ENCODE measurements at places on chromosomes 16 and 17.
A peak's percentile ranks its signal among the peaks of the same experiment; 100 is the strongest.

GRCh38 chr16:47342055-47342454 is 118.8 kb downstream of the ITFG1 start:
- DNase-seq: no peak

- no peak for DNase-seq
Measured at GRCh38 chr16:72188541-72188940, 16.6 kb upstream of the PMFBP1 start.

DNA sequence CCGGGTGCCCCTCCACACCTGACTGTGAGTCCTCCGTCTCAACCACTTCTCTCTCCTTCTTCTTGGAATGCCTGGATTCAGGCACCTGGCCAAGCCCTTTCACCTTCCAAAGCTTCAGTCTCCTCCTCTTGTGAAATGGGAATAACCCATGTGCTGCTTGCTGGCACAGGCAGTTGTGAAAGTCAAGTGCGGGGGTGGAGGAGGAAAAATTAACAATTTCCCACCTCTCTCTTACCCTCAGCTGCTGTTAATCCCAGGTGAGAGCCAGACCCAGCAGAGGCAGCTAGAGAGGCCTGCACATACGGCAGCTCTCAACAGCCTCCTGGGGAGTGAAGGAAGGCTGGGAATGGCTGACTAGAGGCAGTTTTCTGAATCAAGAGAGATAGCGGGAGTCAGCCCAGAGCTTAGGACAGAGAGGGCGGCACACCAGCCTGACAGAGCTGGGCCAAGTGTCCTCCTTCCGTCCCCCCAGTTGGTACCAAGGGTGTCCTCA is 77.9 kb upstream of the LGALS9 start:
- no peak for DNase-seq

GRCh38 chr17:42819939-42820535 is 4.0 kb downstream of the BECN1 start:
- peak; percentile 78 for DNase-seq

- DNase-seq: no peak
Measured at GRCh38 chr16:3841729-3842508, 38.6 kb downstream of the CREBBP start.

DNA sequence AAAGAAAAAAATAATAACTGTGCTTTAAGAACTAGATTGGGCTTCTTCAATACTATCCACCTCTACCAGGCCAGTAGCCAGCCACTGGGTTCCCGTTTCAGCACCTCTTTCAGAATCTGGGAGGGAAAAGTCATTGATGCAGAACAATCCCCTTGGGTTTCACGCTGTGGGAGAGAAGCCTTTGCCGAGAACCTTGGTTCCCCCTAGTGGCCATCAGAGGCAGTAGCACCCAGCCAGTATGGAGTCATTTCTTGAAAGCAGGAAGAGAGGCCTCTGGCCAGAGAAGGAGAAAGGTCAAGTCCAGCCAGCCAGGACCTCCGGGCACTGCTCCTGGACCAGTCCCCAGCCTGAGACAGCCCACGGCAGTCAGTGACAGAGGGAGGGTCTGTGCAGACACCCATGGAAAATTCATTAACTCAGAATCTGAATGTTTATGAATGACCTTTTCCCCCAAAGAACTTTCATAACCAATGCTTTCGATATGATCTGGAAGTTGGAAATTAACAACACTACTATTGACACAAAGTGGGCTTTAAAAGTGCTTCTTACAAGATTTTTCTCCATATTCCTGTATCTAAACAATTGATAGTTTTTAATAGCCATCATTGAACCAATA is 51.2 kb upstream of the CDH5 start:
- peak; percentile 88 for DNase-seq

- DNase-seq: no peak
Measured at GRCh38 chr16:74749291-74750055, 25.1 kb downstream of the FA2H start.

DNA sequence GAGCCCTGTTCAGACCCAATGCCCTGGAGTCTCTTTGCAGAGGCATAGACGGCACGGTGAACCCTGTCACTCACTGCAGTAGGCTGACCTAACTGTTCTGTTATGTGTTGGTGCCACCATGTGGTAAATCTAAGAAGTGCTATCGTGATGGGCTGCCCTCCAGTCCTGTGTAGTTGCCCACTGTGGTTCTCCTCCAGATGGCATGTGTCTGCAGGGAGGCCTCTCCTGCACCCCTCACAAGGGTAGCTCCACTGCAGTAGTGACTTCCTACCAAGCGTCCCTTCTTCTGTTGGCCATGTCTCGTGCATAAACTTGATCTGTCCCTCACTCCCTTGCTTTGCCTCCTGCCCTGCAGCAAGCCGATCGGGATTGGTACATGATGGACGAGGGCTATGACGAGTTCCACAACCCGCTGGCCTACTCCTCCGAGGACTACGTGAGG is 5.8 kb downstream of the DHX38 start:
- DNase-seq: peak; percentile 78

DNA sequence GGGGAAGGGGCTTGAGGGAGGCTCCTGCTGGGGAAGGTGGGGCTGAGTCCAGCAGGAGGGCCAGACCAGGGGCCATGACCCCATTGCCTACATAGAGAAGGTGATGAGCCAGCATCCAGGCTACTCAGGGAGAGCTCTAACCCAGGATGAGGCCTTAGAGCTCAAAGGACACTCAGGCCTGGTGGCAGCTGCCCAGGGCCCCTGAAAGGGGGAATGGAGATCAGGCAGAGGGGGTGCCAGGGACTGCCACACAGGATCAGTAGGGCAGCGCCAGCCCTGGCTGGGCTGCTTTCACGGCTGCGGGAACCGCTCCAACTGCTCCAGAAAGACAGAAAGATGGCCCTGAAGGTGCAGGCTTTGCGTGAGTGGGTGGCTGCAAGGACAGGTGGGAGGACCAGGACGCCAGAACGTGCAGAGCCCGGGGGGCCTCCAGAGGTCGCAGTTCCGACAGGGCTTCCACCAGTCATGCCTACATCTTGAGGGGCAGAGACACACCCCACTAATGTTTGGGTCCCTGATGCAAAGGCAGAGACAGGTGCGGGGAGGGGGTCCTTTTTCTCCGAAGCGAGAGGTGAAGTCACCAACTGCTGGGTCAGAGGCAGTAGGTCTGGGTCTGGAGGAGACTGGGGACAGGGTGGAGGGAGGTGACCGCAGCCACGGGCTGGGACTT is 882 bp upstream of the ATP6V0C start:
- DNase-seq: peak; percentile 63

DNA sequence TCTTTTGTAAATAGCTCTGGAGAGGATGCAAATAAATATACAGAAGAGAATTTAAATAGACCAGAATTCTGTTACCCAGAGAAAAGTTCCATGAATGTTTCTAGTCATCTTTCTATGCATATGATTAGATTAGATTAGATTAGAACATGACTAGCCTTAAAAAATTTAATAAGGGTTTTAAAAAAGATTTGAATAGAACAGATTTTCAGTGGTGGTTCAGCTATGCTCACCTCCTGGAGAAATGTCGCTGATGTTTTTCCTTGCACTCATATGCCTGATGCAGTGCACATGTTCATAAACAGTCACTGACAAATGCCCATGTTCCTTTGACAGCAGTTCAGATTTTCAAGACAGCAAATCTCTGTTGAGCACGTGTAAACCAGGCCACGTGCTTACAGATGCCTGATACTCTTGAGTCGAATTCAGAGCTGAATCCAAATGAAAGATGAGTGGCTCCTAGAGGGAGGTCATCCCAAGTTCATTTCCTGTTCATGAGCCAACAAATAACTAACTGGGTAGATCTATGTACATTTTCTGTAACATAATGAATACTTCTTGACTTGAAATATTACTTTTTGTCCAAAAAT is 19.9 kb upstream of the RAB11FIP4 start:
- DNase-seq: no peak

DNA sequence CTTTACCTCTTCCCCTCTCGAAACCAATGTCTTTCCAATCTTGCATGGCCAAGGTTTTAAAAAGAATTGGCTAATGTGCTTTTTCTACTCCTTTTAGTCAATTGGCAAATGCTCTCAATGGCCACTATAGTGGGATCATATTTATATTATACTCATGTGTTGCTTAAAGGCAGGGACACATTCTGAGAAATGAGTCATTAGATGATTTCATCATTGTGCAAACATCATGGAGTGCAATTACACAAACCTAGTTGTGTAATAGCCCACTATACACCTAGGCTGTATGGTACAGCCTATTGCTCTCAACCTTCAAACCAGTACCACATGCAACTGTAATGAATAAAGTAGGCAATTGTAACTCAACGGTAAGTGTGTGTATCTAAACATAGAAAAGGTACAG is 180.9 kb downstream of the HS3ST3A1 start:
- DNase-seq: no peak

GRCh38 chr17:7460850-7461660 is 16.2 kb downstream of the CHRNB1 start:
- peak; percentile 69 for DNase-seq

DNA sequence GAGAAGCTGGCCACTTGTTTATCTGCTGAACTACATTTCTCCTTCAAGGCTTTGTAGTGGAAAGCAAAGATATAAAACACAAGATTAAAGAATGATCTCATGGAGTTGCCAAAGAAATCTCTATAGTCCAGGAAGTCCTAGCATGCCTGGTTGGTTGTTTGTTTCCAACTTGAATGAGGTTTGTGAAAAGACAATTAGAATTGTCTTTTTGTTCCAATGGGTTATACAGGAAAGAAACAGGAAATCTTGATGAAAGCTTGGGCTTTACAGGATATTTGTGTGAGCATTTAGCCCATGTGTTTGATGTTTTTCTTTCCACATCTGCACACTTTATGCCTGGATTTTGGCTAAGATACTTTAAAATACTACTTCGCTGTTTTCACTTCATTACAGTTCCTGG is 273.4 kb downstream of the CEP112 start:
- DNase-seq: no peak

Data from iPS-NIHi11 (cell line).